ENCODE measurements at places on chromosomes 3 and 15.

DNA sequence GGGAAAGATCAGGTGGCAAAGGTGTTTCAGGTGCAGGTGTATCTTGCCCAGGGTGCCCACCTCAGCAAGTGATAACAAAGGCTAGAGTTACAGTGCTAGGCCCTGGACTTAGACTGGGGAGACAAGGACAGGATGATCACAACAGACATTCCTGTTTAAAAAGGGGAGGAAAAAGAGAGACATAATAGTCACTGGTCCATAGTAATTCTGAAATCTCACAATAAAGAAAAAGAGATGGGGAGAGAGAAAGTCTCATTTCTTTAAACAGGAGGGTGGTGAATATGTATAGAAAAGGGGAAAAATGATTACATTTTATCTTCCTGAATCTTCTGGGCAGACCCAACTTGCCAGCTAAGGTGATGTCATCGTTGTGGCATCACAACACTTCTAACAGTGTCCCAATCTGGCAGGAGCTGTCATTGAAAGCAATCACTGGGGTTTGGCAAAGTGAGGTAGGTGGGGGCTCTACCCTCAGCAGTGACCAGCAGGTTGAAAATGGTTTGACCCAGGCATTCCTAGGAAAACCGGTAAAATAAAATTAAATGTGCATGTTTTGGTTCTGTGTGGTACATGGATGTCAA, 99.5 kb downstream of the ZNF621 start:
- DNase-seq, result no peak

GRCh38 chr15:60633426-60633968, 154.6 kb upstream of the ICE2 start:
- no peak for DNase-seq

- no peak for DNase-seq
Measured at GRCh38 chr15:60072826-60073465, 68.8 kb downstream of the FOXB1 start.

- no peak for DNase-seq
Measured at GRCh38 chr3:63051920-63052319, 176.7 kb upstream of the CADPS start.

DNA sequence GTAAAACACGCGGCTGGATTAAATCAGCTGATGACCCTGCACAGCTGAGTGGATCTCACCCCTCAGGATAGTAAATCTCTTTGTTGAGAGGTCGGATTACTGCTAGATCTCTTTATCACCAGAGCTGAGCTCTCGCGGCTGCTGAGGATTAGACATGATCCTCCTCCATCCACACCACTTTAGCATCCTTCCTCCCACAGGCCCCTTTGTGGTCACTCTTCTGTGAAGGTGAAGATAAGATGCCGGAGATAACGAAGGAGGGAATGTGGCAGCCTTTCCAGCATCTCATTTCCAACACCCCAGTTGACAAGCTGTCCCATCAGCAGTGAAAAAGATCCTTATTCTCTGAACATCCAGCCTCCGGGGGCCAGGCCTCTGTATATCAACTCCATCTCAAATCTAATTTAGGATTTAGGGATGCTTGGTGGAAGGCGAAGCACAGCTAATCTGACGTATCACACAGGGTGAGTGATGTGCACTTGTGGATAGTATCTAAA, 47.5 kb upstream of the SELENOK start:
- DNase-seq, result no peak

DNA sequence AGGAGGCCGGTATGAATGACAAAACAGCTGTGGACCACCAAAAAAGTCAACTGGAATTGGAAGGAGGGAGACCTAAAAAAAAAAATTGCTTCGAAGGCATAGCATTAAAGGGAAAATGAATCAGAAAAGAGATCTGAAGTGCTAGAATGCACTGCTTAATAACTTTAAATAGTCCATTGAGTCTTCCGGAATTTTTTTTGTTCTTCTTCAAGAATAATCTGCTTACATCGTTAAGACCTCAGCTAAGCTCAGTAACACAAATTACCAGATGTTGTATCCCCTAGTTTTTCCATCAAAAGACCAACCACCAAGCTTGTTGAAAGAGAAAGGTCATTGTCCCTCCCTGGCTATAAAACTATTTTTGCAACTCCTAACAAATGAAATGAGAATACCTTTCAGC, 560.5 kb downstream of the NR2F2 start:
- DNase-seq, result no peak

GRCh38 chr3:72308641-72309040, 523.7 kb upstream of the PROK2 start:
- no peak for DNase-seq

- no peak for DNase-seq
Measured at GRCh38 chr3:65995030-65995429, 43.7 kb downstream of the MAGI1 start.

GRCh38 chr15:38455092-38455491, 1.2 kb downstream of the FAM98B start:
- no peak for DNase-seq

GRCh38 chr3:14816359-14816758, 2.4 kb upstream of the FGD5 start:
- DNase-seq, result no peak

- DNase-seq, result no peak
Measured at GRCh38 chr3:149315694-149316093, 17.7 kb downstream of the TM4SF18 start.

Data from activated naive CD4-positive, alpha-beta T cell (primary cell).